SK-N-MC (cell line): ENCODE measurements at places on chromosomes 6 and 20.

- DNase-seq, result no peak
Measured at GRCh38 chr6:116111552-116112528, 11.2 kb downstream of the NT5DC1 start.

DNA sequence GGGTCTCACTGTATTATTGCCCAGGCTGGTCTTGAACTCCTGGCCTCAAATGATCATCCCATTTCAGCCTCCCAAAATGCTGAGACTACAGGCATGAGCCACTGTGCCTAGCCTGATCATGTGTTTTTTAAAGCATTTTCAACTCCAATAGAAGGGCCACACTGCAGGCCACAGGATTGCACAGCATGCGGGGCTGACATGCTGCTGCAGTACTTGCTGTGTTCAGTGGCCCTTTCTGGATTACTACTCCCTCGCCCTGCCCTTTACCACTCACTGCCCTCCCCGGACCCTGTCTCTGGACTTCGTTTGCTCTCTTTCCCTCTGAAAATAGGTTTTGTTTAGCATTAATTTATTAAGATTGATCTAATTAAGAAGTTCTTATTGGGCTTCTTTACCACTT is 37.3 kb downstream of the HECA start:
- DNase-seq, result no peak

DNA sequence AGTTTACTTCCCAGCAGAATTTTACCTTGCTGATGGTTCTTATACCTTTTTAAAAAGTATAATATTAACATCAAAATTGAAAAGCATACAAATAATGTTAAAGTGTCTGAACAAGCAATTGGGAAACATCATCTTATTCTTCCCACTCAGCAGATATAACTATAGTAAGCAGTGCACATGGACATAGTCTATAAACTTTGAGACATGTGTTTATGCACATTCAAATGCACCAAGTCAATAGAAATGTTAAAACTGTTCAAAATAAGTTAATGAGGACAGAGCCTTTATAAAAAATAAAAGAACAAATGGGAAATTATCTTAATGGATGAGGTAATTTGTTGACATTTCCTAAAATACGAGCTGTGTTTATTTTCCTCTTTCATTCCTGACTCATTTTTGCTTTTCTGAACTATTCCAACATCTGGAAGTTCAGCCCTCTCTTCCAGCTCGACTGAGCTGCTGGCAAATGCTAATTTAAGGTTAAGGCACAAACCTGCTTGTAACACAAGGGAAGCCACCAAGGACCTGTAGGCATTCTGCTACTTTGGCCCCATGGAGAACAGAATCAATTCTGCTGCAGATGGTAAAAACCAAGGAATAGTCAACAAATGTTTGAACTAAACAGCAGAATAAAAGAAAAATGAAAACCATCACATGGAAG is 110.3 kb upstream of the MAP3K4 start:
- no peak for DNase-seq

DNA sequence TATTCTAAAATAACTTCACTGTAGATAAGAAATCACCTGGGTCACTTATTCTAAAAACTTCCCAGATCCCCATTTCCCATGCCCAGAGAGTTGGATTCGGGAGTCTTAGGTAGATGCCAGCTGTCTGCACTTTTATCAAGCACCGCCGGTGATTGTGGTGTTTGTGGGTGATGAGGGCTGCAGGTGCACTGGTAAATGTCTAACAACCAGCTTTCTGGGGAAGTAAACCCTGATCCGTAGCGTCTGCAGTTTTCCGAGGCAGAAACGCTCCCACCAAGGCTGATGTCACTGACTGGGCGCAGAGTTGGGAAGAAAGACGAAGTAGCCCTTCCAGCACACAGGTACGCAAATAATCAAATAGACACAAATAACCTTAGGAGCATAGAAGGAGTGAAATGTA is 152.2 kb upstream of the KCNG1 start:
- no peak for DNase-seq

- no peak for DNase-seq
Measured at GRCh38 chr6:45513843-45514242, 136.1 kb upstream of the SUPT3H start.

GRCh38 chr20:63568986-63569949 is 4.8 kb downstream of the HELZ2 start:
- DNase-seq, result no peak

GRCh38 chr6:88238065-88238464 is 71.9 kb upstream of the CNR1 start:
- no peak for DNase-seq

- DNase-seq, result no peak
Measured at GRCh38 chr20:48358176-48359054, 469.4 kb downstream of the PREX1 start.

DNA sequence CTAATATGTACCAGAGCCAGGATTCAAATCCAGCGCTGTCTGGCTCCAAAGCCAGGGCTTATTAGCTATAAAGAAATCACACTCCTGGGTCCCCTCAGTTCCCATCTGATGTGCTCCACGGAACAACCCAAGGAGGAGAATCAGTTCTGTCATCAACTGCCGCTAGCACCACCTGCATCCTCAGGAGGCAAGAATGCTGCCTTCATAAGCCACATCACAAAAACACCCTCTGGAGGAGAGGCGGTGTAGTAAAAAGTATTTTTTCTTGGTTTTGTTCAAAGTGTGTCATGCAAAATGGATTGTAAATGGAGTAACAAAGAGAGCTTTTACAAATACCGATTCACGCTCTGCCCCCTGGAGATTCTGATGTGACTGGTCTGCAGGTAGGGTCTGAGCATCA is 57.1 kb downstream of the TNFRSF21 start:
- no peak for DNase-seq

- DNase-seq, result no peak
Measured at GRCh38 chr20:41139227-41140093, 2.1 kb downstream of the PLCG1 start.

- DNase-seq, result no peak
Measured at GRCh38 chr6:75223428-75223827, 17.6 kb upstream of the COL12A1 start.
